ENCODE measurements at places on chromosomes 12 and 14.

DNA sequence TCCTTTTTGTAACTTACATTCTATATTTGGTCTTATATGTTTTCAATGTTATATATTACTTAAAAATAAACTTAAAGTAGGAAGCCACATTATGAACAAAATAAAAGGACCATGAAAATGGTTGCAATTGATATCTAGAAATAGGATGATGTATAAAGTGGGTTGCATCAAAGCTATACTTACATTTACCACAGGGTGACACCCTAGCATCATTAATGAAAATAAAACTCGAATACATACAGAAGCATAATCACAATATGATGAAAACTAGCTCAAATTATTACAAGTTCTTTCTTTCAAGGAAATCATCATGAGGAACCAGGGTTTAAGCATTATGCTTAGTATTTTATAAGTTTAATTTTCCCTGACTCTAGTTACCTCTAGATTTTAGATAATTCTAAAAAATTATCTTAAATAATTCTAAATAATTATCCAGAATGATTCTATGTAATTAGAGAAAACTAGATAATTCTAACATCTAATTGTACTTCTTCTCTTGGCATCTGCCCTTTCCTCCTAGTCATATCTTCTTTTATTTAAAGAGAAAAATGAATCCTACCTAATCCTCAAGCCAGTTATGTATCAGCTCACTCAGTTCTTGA is 31.2 kb downstream of the TAS2R7 start:
- no peak for DNase-seq

DNA sequence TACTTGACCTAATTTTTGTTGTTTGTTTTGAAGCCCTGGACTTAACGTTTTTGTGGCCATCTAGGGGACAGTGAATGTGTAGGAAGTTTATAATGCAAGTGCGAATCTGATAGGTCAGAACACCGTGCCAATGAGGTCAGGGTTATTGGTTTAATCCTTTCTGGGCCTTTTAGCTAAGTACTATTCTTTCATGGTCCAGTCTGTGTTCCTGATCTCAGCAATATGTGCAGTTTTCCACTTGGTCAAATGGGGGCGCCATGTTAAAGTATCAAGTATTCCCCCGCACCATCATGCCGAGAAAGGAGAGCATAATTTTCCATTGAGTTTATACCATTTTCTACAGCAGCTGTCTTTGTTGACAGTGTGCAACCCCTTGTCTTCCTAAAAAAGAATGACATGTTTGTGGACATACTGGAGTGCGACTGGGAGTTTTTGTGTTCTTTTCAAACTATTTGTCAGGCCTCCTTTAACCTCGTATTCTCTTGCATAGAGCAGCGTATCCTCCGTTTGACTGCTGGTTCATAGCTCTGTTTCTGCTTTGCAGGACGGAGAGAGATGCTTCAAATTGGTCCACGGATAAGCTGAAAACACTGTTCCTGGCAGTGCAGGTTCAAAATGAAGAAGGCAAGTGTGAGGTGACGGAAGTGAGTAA is 1.3 kb downstream of the AHSA1 start:
- DNase-seq: no peak

- DNase-seq: no peak
Measured at GRCh38 chr12:116138364-116138763, 139.1 kb downstream of the MED13L start.

DNA sequence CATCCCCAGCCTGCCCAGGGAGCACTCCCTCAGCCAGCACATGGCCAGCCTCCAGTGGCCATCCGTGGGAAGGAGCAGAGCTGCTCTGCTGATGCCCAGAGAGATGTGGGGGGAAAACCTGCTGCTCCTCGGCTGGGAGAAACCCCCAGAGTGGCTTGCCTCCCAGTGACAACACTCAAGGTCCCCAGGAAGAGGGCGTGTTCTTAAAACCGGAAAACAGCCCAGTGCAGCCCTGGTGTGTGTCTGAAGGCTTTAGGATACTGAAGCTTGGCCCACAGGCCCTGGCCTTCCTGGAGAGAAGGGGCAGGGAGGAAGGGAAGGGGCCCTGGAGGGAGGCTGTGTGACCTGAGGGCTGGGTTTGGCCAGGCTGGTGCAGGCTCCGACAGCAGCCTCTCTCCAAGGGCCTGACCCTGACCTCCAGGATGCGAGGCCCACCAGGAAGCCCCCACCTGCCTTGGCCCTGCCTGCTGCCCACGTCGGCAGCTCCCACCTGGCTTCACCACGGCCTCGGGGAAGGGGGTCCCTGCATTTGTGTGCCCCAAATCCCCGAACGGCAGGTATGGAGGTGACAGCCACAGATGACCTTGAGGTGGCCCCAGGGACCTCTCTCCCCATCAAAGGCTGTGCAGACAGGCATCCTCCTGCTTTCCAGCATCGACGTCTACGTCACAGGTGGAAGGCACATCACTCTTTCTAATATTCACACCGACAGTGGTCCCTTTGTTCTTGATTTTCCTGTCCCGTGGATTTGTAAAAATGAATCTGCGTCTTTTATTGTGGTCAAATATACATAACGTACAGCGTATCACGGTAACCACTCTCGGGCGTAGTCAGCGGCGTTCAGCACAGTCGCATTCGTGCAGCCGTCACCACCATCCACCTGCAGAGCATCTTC is 190.0 kb upstream of the C14orf180 start:
- DNase-seq: no peak

- DNase-seq: no peak
Measured at GRCh38 chr12:2391740-2392331, 339.0 kb downstream of the CACNA1C start.

DNA sequence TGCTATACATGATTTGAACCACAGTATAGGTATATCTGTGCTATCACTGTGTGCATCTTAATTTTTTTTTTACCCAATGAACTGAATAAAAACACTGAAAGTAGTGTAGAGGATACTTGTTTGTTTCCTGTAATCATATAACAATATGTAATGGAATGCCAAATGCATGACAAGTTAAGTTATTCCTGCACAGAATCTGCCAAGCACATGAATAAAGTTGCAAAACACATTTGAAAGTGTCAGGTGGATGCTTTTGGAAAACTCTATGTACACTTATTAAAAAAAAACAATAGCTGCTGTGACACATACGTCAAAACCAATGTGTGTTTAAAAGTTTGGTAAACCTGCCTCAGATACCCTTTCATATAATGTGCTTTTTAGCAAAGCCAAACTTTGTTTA is 1638.1 kb upstream of the SEL1L start:
- DNase-seq: no peak

- DNase-seq: no peak
Measured at GRCh38 chr14:32303865-32304264, 25.2 kb upstream of the AKAP6 start.

Data from cortex of kidney (tissue), 1 donor.